ENCODE measurements at places on chromosomes 7 and 10.

GRCh38 chr10:49611816-49612512, 1.9 kb downstream of the SLC18A3 start:
- DNase-seq, result no peak

GRCh38 chr10:118495499-118495898, 99.9 kb downstream of the PRLHR start:
- no peak for DNase-seq

DNA sequence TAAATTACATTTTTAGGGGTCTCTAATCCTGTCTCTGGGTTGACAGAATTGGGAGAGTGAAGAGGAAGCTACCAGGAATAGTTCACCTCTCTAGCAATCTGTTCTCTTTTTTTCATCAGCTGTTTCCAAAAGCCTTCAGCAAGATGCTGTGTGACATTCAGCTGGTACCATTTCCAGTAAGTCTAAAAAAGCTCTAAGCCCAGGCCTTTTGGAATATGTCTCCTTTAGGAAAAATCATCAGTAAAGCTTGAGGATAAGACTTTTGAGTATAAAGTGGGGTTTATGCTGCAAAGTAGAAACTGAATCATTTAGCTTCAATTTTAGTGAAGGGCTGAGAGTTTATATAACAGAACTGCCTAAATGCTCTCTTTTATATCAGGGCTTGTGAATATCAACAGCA, 81.5 kb downstream of the CCNY start:
- DNase-seq, result no peak

GRCh38 chr7:158414002-158414401, 173.6 kb downstream of the PTPRN2 start:
- DNase-seq, result no peak

DNA sequence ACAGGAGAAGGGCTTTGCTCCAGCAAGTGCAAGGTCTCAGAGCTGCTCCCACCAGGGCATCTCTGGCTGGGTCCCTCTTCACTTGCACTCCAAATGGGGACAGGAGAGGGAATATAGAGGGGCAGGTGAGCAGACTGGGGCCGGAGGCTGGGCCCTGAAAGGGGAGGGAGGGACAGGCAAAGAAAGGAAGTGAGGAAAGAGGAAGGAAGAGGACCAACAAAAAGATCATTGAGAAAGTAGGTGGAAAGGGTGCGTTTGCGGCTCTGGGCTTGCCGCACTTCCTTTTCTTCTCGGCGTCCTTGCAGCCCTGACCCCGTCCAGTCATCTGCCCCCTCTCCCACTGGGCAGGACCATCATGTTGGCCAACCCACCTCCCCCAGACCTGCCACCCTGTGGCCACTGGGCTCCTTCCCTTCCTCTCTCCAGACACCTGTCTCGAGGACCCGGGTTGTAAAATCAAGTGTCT, 14.0 kb downstream of the ITPRIP start:
- DNase-seq, result no peak

GRCh38 chr10:49502358-49502757, 36.6 kb downstream of the ERCC6 start:
- DNase-seq, result no peak

- no peak for DNase-seq
Observed at GRCh38 chr7:157430721-157431120, 93.9 kb downstream of the DNAJB6 start.

DNA sequence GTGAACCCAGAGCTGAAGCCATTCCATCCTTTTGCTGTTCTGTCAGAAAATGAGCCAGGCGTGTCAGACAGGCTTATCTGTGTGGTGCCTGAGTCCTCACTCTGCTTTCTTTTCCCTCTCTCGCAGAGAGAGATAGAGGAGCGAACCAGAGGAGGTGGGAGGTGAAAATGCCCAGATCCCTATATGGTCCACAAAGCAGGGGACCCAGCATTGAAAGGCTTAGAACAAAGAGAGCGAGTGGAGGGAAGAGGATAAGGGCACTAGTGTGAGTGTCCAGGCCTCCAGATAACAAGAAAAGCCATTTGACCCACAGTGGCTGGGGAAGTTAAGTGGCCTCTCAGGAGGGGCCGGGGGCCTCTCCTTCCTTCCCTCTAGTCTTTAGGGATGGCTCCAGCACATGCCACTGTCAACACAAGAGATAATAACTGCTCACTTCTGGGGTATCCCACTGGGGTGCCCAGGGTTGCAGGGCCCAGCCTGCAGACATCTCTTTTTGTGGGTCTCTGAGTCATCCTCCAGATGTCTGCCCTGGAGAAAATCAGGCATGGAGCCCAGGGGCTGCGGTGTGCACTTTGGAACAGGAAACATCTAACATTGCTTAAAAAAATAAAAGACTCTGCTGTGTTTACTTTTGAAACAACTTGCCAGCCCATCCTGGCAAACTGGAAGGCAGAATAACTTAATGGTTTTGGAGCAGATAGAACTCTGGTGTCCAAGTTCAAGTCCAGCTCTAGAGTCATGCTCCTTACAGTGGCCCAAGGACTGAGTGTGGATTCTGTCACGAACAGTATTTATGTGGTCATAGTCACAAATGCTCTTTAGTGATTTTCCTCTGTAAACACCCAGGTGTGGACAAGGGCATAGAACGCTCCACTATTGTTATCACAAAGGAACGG, 189.5 kb downstream of the CXCL12 start:
- DNase-seq, result no peak

- no peak for DNase-seq
Observed at GRCh38 chr10:119235356-119235755, 28.0 kb downstream of the GRK5 start.

GRCh38 chr7:87506246-87507180, 31.0 kb upstream of the ABCB4 start:
- DNase-seq, result no peak

- no peak for DNase-seq
Observed at GRCh38 chr7:19410691-19411090, 265.5 kb upstream of the FERD3L start.

DNA sequence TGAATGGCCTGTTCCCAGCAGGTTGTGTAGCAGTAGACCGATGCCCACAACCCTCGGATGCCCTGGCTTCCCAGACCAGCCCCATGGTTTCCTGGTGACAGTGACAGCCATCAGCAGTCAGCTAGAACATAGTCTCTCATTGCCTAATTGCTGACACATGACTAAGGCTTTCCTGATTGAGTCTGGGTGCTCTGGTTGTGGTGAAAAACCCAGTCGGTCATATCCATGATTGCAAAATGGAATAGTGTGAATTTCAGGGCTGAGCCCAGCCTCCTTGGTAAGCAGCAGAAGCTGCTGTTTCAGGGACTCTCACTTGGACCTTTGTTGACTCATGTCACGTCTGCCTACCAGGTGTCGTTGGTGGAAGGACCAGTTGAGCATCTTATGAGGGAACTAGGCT, 36.6 kb downstream of the POR start:
- no peak for DNase-seq

DNA sequence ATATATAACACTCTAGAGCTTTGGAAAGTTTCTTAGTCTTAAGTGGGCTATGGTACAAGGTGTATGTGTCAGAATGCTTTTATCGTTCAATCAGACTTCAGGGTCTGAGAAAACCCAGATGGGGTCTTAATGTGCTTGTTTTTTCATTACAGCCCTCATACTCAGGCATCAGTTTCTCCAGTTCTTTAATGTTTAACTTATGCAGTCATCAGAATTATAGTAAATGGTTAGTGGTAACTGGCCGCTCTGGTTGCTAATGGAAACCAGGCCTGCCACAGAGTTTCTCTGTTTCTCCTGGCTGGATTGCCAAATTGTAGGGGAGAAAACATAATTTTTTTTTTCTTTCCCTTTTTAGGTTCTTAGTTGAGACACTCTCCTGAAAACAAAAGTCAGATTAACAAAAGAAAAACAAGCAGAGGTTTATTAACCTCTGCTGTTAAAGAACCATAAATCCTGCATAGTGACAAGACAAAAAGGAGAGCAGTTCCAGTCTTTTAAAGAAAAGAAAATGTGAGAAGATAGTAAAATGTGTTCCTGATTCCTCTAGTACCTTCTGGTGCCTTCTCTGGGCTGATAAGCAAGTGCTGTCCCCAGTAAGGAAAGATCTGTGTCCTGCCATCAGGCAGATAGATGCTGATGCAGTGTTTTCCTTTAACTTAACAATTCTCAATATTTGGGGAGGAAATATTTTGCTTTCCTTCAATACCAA, 21.5 kb upstream of the GHITM start:
- DNase-seq, result no peak

DNA sequence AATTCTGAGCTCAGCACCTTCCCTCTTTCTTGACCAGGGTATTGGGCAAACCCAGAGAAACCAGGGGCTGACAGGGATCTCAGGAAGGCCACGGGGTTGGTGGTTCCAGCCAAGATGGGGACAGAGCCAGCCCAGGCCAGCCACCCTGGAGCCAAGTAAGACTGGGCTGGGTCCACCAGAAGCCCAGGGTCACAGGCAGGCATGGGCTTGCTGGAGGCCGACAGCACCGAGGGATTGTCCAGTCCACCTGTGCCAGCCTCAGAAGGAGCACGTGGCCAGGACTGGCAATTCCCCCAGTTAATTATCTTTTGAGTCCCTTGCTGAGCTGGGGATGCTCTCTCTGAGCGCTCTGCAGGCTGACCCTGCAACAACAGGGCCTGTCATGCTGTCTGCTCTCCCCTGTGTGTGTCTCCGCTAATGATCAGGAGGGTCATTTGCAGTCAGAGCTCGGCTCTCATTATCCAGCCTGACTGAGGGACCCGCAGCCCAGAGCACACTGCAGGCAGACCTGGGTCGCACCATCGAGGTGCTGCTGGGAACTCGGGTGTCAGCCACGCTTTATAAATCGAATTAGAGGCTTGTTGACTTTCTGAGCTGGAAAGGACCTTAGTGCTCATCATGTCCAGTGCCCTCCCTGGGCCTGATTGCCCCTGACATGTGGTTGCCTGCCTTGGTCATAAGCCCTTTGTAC, 69.5 kb upstream of the PPIF start:
- no peak for DNase-seq
